ENCODE measurements at places on chromosomes 13 and 19. TPM values are rescaled to one million over a fixed set of nuclear protein-coding genes. Genes with fewer than 3 reads are reported as not detected.

GRCh38 chr13:84237143-84237542, 354.9 kb upstream of the SLITRK1 start:
- no peak for DNase-seq
- H3K27me3 ChIP-seq = no peaks in the 10 kb centered on the region
- no peak overlapping the region for H3K27ac ChIP-seq
- no peaks in the 10 kb centered on the region for H3K4me1 ChIP-seq
- H3K36me3 ChIP-seq = no peaks in the 10 kb centered on the region

DNA sequence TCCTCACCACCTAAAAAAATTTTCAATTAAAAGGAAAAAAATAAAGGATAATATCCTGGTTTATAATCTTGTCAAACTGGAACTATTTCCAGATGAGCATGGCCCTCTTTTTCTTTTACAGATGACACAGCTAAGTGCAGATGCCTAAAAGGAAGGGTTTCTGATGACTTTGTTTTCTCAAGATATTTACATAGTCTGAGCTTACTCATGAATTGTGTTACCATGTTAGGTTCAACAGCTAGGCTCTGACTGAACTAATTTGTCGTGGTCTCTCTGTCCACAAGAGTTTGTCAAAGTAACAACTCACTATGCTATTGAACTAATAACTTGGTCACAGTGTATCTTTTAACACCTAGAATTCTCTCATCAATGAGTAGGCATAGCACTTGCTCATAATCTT, 780.8 kb downstream of the GPC5 start:
- no peaks in the 10 kb centered on the region for H3K27me3 ChIP-seq
- H3K4me3 ChIP-seq = no peak overlapping the region
- no peaks in the 10 kb centered on the region for H3K36me3 ChIP-seq
- no peak overlapping the region for H3K27ac ChIP-seq
- DNase-seq = no peak

DNA sequence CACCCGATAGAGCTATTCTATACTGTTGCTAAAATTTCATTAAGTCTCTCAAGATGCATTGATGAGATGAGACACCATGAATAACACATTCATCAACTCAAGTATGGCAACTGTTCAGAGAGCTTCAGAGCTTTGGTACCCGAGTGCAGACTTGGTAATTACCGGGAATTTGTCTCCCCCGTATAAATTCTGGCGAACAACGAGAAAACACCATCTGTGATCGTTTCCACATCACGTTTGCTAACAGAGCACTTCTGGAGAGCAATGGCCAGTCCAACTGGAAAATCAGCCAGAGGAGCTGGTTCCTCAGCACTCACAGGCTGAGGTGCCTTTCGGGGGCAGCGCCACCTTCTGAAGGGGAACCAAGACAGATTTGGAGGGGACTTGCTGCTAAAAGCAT, 40.2 kb downstream of the SUGP2 start:
- no peaks in the 10 kb centered on the region for H3K27me3 ChIP-seq
- peaks cover 6% of the 10 kb centered on the region for H3K4me1 ChIP-seq
- no peak overlapping the region for H3K4me3 ChIP-seq
- H3K36me3 ChIP-seq = peaks cover 15% of the 10 kb centered on the region

DNA sequence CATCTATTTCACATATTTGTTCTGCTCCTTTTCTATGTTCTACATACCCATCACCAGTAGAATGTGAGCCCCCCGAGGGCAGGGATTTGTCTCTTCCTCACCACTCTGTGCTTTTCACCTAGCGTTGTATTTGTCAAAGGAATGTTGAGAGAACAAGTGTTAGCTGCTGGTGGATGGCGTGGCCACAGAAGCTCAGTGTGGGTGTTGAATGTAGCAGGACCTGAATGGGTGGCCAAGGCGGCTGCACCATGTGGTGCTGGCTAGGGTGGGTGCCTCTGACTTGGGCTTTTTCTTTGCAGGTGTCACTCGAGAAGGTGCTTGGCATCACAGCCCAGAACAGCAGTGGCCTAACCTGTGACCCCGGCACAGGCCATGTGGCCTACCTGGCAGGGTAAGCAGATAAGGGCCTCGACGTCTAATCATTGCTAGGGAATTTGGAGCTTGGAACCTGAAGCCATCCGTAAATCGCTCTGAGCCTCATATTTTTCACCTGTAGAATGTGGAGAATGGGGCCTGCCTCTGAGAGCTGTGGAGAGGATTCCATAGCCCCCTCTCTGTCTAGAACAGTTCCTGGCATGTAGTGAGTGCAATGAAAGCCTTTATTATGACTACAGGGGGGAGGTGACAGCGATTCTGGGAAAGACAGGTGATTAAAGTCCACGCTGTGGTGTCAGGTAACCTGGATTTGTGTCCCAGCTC, 3.9 kb downstream of the WDR62 start:
- no peak overlapping the region for H3K4me3 ChIP-seq
- no peak for DNase-seq
- no peaks in the 10 kb centered on the region for H3K4me1 ChIP-seq
- H3K36me3 ChIP-seq = no peaks in the 10 kb centered on the region

NMRK2 gene
- not detected for total RNA-seq

CACNG7 gene
- not detected for total RNA-seq

CEACAM6 gene
- not detected for total RNA-seq

PRSS57 gene
- not detected for total RNA-seq

MBD3 gene
- 153 TPM for total RNA-seq

ZNF90 gene
- total RNA-seq = 3.0 TPM

DNA sequence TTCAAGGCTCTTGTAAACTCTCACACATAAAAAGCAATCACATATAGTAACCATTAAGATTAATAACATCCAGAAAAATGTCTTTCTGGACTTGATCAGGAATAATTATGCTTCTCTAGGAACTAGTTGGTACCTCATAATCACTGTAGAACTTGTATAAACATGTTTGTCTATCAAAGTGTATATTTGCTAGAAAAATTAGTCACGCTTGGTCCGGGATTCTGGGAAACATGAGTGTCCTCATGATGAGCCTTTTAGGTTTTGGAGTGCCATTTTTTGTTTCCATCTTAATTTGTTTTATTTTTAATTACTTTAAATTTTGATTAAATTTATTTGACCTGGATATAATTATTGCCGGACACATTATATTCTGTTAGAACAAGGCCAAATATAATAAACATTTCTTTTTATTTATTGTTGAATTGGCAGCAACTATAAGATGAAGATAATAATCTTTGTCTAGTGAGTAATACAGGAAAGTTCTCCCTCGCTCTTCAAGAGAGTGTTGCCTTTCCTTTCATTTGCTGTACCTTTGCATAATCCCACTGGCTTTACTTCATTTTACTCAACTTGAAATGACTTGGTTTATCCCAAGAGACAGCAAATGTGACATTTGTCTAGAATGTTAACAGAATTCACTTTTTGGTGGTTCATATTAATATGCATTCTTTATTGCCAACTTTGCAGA, 207.0 kb downstream of the NALCN start:
- H3K27me3 ChIP-seq = no peaks in the 10 kb centered on the region
- H3K36me3 ChIP-seq = no peaks in the 10 kb centered on the region
- no peak overlapping the region for H3K27ac ChIP-seq
- no peak overlapping the region for H3K4me3 ChIP-seq
- DNase-seq = no peak
- H3K4me1 ChIP-seq = peaks cover 21% of the 10 kb centered on the region

GRCh38 chr19:8363803-8364771, at the start of gene ANGPTL4:
ANGPTL4 (plus strand) TSS chr19:8364155; CDS start chr19:8364322, 167 bp downstream.
- no peaks in the 10 kb centered on the region for H3K27me3 ChIP-seq
- peaks cover 31% of the 10 kb centered on the region for H3K4me1 ChIP-seq
- peak within 1 kb of the TSS; percentile 83 for H3K27ac ChIP-seq
- H3K36me3 ChIP-seq = no peaks in the 10 kb centered on the region
- DNase-seq = peak; percentile 81

DNA sequence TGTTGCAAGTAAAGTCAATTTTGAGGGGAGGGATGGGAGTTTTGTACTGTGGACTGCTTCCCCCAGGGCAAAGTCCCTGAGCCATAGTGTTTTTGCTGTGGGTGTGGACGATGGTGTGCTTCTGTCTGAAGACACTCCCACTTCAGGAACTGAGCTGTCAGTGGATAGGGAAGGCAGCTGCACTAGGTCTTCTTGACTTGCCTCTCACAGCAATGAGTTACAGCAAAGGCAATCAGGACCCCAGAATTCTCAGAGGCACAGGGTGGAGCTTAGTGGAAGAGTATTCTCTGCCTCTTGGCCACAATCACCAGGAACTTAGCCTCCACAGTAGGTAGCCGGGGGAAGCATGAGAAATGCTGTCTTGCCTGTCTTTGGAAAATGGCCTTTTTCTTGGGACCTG, 1416.6 kb upstream of the MIR17HG start:
- no peaks in the 10 kb centered on the region for H3K36me3 ChIP-seq
- DNase-seq = no peak
- H3K4me1 ChIP-seq = no peaks in the 10 kb centered on the region
- H3K27me3 ChIP-seq = no peaks in the 10 kb centered on the region

THSD1 gene
- total RNA-seq = 11.4 TPM

GRCh38 chr19:41860419-41861115, 512 bp downstream of the RPS19 start:
- peak overlapping the region; percentile 76 for H3K27ac ChIP-seq
- peaks cover 30% of the 10 kb centered on the region for H3K4me1 ChIP-seq
- no peaks in the 10 kb centered on the region for H3K27me3 ChIP-seq

LHB gene
- not detected for total RNA-seq

PTPRH gene
- 0.43 TPM for total RNA-seq

CCDC194 gene
- not detected for total RNA-seq

C19orf67 gene
- total RNA-seq = not detected

DNA sequence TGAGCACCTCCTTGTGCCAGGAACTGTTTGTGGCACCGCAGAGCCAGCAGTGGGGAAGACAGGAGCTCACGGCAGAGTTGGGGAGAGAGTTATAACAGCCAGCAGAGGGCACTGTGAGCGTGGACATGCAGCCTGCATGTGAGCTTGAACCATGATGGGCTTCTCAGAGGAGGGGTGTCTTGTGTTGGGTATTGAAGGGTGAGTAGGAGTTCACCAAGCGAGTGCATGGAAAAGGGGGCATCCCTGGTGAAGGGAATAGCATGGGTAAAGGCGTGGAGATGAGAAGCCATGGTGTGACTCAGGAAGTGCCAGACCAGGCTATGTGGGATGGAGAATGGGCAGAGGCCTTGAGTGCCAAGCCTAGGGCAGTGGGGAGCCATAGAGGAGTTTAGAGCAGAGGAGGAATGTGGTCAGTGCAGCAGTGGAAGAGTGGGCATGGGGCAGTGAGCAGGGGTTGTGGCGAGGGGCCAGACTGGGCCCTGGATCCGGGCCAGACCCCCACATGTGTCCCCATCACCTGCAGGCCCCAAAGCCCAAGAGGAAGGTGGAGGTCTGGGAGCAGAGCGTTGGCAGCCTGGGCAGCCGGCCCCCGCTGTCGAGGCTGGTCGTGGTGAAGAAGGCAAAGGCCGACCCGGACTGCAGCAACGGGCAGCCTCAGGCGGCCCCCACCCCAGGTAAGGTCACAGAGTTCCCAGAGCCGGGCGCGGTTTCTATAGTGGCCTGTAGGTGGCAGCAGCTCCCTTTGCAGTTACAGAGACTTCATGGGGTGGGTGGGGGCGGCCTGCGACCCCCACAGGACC, 11.8 kb upstream of the SHD start:
- no peak overlapping the region for H3K27ac ChIP-seq
- peak; percentile 49 for DNase-seq
- no peaks in the 10 kb centered on the region for H3K4me1 ChIP-seq

DNA sequence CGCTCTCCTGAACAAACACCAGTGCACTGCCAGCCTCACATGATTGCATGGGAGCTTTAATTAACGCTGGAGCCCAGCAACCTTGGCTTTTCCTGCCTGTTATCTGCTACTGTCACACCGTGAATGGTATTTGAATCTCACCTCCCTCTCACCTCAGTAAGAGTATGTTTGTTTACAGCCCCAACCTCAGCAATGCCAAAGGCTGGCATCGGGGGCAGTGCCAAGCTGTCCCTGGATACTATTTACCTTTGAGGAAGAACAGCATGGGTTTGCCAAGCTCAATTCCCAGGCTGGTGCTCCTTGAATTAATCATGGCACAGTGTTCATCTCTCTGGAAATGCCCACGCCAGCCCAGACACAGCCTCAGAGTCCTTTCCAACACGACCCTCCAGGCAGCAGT, 57.2 kb upstream of the SERPINE3 start:
- no peak overlapping the region for H3K4me3 ChIP-seq
- H3K27me3 ChIP-seq = peaks cover 26% of the 10 kb centered on the region
- H3K27ac ChIP-seq = no peak overlapping the region
- DNase-seq = no peak
- H3K36me3 ChIP-seq = no peaks in the 10 kb centered on the region
- H3K4me1 ChIP-seq = no peaks in the 10 kb centered on the region

- no peaks in the 10 kb centered on the region for H3K27me3 ChIP-seq
- H3K4me1 ChIP-seq = no peaks in the 10 kb centered on the region
- no peak overlapping the region for H3K27ac ChIP-seq
- H3K36me3 ChIP-seq = no peaks in the 10 kb centered on the region
- no peak overlapping the region for H3K4me3 ChIP-seq
- DNase-seq = no peak
These were observed 57.2 kb downstream of the NHLRC3 start for GRCh38 chr13:39095500-39095899.

FAM83E gene
- not detected for total RNA-seq

- H3K4me1 ChIP-seq = no peaks in the 10 kb centered on the region
- no peaks in the 10 kb centered on the region for H3K36me3 ChIP-seq
- no peak for DNase-seq
- H3K4me3 ChIP-seq = peak overlapping the region; percentile 89
These were observed 823 bp downstream of the DOCK6 start for GRCh38 chr19:11261431-11261970.

DNA sequence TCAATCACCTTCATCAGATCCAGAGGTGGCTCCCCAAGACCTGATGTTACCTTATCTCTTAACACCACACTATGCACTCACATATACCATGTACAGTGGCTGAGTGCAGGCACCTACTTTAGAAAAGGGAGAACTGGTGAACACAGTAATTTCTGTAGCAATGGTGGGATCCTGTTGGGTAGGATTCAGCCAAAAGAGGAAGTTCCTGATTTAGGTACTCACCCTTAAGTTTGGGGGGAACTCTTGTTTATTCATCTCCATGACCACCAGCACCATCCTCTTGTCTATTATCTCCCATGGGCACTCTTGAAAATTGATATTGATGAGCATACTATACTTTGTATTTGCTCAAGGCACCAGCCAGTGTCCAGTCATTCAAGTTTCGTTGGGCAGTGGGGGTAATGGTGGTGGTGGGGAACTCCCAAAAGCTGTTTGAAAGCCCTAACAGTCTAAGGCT, 324.4 kb downstream of the LMO7 start:
- no peak overlapping the region for H3K27ac ChIP-seq
- H3K4me1 ChIP-seq = no peaks in the 10 kb centered on the region
- H3K4me3 ChIP-seq = no peak overlapping the region
- H3K36me3 ChIP-seq = no peaks in the 10 kb centered on the region

DNA sequence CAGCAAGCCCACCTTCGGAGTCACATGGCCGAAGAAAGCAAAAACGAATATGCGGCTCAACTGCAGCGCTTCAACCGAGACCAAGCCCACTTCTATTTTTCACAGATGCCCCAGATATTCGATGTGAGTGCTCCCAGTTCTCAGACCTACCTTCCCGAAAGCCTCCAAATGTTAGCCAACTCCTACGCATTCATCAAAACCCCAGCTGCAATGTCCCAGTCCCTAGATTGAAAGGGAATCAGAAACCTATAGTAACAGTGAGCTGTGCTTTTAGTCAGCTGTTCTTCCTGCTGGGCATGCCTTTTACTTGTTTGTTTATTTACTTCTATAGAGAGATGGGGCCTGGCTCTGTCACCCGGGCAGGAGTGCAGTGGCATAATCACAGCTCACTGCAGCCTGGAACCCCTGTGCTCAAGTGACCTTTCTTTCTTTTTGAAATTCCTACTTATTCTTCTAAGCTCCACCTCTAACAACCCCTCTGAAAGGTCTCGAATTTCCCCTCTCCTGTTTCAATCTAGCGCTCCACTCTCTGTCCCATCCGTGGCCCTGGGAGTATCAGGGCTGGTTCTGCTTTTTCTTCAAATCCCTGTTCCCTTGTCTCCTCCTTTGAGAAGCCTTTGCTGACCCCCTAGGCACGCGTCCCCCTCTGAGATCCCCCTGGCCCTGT, 4.4 kb downstream of the TRIP10 start:
- peaks cover 27% of the 10 kb centered on the region for H3K4me1 ChIP-seq
- H3K36me3 ChIP-seq = peaks cover 21% of the 10 kb centered on the region
- H3K4me3 ChIP-seq = peak overlapping the region; percentile 38

All from GM23248 (cell line).